SIG-M5 (cell line): ENCODE measurements at places on chromosomes 16 and 17.

GRCh38 chr17:11608396-11608795 lies 10.1 kb downstream of the DNAH9 start:
- DNase-seq: no peak

GRCh38 chr17:76337413-76337777 lies 16.3 kb downstream of the PRPSAP1 start:
- DNase-seq: no peak

DNA sequence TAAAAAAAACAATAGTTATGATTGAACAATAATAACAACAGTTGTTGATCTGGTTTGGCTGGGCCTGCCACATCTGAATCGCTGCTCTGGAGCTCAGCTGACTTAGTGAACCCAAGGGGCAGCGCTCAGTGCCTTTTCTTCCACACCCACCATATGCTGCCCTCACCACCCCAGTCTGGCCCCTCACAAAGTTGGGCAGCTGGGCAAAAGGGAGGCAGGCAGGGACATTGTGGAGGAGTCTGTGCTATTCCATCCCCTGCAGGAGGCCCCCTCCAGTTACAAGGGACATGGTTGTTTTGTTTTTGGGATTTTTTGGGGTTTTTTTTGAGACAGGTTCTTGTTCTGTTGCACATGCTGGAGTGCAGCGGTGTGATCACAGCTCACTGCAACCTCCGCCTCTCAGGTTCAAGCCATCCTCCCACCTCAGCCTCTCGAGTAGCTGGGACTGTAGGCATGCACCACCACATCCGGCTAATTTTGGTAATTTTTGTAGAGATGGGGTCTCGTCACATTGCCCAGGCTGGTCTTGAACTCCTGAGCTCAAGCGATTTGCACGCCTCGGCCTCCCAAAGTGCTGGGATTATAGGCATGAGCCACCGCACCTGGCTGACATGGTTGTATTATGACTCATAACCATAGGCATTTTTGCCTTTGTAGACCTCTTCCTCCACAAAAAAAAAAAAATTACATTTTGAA lies 8.6 kb upstream of the PECAM1 start:
- no peak for DNase-seq

- no peak for DNase-seq
Measured at GRCh38 chr17:47949197-47949759, 7.9 kb downstream of the PNPO start.

DNA sequence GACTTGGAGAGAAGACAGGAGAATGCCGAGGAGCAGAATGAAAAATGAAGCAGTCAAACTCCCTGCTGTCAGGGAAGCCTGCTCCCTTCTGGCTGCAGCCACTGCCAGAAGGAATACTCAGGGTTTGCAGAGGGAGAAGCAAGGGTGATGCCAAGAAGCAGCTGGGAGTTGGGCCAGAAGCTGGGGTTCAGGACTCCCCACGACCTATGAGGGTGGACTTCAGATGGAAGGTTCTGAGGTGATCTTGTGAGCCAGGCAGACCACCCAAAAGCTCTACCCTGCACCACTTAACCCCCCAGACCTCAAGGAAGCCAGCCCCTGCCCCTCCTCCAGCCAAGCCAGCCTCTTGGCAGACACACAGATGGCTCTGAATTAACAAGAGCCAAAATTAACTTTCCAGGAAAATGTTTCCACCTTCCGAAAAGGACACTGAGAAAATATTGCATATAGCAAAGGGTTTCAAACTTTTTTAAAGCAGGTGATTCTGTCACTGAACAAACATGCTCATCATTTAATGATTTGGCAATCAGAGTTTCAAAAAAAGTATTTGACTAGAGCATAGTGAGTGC lies 126.0 kb upstream of the ERCC4 start:
- DNase-seq: no peak

- DNase-seq: no peak
Measured at GRCh38 chr16:16798504-16798903, 419.6 kb downstream of the NPIPA7 start.

DNA sequence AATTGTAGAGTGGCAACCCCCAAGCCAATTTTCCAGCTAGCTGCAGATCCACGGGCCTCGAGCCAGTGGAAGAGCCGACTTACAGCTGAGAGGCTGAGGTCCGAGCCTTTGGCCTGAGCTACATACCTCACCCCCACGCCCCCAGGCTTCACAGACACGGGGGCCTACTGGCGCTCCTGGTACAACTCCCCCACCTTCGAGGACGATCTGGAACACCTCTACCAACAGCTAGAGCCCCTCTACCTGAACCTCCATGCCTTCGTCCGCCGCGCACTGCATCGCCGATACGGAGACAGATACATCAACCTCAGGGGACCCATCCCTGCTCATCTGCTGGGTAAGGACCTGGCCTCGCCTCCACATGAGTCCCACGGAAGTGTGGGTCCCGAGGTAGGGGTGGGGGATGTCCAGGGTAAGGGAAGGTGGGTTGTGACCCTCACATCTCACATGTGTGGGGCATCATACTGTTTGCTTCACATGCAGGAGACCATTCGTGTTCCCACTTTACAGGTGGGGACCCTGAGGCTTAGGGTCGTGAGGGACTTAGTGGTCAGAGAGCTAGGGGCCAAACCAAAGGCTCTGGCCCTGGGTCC lies 3.4 kb downstream of the ACE start:
- no peak for DNase-seq

DNA sequence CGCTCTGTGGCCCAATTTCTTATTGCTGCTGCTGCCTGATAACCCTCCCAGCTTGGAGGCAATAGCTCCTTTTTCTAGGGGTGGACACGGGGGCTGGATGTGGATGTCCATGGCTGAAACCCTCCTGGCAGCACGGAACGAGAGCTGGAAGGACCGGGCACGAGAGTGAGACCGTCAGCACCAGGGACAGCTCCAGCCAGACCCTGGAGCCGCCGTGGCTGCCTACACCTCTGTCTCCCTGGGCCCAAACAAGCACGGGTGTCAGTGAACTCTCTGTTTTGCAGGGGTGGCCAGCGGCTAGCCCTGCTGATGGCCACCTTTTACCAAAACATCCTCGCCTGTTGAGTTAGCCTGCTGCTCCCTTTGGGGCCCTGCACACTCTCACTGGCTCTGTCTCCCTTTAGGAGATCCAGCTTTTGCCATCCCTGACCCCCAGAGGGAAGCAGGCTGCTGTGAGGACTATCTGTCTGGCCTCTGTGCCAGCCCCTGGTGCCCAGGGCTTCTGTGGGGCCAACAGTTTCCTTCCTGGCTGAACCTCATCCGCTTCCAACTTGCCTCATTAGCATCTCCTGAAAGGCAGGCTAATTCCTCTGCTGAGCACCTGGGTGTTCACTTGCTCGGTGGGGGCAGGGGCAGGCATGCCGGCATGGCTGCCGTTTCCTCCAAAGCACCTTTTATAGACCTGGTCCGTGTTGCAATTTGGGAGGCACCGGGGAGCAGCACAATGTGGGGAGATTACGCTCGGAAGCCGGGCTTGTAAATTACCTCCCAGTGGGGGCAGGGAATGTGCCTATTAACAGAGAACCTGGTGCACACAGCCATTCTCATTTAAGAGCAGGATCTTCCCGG lies 118.1 kb downstream of the ENGASE start:
- DNase-seq: no peak
